ENCODE measurements at places on chromosomes 4 and X. TPM values are rescaled to one million over a fixed set of nuclear protein-coding genes. Genes with fewer than 3 reads are reported as not detected.
A peak's percentile ranks its signal among the peaks of the same experiment; 100 is the strongest.

The MOB1B gene
- total RNA-seq = 32.2 TPM

- DNase-seq = no peak
Measured at GRCh38 chr4:143441678-143442077, 71.8 kb upstream of the SMARCA5 start.

- DNase-seq = no peak
Measured at GRCh38 chr4:80094191-80094590, 21.2 kb upstream of the ANTXR2 start.

- DNase-seq = no peak
Measured at GRCh38 chr4:40243386-40243948, 46.6 kb downstream of the RHOH start.

The SCRG1 gene
- not detected for total RNA-seq

DNA sequence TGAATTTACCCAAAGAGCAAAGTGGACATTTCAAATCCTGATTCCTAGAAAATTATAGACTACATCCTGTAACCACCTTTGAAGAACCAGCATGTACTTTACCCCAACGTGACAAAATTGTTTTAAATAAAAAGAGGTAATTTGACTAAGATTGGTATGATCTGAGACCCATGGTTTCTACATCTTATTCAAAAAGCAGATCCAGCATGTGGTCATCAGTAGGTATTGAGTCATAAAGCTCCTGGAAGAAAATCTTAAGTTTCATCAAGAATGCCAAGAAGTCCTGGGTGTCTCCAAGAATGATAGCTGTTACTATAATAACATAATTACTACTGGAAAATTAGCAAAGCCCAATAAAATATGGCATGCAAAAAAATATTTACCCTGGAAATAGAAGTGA is 61.8 kb downstream of the NFKB1 start:
- DNase-seq = peak; percentile 44

The AWAT2 gene
- not detected for total RNA-seq

DNA sequence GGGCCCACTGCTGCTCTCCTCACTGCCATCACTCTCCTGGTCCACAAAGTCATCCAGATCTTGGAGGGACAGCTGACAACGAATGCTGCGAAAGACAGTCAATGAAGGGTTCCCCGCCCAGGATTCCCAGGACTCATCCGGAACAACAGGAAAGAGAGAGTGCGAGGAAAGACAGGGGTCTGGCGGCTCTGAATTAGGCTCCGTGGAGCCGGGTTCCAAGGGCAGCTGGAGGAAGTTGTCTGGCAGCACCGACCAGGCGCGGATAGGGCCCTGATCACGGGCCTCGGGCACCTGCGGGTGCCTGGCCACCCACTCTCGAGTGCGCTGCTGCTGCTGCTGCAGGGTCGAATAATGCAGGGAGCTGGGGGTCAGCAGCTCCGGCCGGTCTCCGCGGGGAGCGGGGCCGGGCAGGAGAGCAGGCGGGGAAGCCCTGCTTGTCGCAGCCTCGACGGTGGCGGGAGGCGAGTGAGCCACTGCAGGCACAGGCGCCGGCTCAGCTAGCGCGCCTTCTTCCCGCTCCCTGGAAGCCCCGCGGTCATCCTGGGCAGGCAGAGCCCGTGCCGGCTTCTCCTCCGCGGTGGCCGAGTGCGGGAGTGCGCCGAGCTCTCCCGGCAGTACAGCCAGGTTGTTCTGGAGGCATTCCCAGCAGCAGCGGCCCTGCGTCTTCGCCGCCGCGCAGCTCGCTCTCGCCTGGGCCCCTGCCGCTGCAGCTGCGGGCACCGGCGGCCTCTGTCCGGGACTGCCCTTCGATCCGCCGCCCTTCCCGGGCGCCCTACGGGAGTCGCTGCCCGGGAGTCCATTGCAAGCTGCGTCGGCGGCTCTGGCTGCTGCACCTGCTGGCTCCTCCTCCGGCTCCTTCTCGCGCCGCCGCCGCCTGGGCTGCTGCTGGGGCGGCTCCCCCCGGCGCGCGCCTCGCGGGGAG is 1.1 kb downstream of the SOWAHB start:
- no peak for DNase-seq

- no peak for DNase-seq
Measured at GRCh38 chrX:124010566-124010965, 49.1 kb downstream of the STAG2 start.

DNA sequence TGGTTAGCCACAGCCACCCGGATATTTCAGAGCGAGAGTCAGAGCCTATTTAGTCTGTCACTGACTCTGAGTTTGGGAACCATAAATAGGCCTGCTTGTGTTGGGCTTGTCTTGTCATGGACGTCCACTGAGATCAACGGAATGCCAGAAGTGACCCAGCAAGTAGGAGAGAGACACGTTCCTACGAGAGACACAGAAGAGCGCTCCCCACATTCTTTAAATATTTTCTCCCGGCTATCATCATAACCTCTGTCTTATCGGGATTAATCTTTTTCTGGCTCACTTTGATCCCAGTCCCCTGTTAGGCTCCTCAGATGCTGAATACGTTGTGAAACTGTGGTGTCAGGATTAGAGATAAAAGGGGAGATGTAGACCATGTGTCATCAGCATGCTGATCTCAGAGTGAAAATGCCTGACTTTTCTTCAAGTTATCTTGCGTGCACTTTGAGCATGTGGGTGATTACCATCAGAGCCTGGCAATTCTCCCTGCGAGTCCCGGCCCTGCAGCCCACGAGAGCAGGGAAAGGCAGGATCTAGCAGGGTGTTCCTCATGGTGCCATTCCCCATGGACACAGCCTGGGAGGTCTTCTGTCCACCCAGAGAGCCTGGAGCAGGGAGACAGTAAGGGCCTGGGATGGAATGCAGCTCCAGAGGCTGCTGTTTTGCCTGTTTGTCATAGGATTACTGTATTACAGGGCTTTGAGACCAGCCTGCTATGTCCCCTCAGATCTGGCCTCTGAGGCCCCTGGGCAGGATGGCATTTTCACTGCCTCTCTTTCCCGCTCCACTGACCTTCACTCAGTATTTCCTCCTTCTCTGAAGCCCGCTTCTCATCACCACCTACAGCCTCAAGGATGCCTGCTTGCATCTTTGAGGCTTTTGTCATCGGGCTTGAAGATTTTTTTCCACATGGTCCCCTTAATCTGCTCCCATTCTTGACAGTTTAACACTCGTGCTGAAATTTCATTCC is 2.8 kb upstream of the TENM3 start:
- DNase-seq = peak; percentile 12

DNA sequence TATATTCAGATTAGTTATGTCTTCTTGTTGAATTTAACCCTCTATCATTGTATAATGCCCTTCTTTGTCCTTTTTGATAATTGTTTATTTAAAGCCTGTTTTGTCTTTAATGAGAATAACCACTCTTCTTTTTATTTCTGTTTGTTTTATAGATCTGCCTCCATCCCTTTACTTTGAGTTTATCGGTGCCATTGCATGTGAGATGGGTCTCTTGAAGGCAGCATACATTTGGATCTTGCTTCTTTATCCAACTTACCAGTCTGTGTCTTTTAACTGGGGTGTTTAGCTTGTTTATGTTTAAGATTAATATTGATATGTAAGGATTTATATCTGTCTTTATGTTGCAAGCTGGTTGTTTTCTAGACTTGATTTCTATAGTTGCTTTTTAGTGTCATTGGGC is 115.8 kb downstream of the RTL3 start:
- no peak for DNase-seq

The NAP1L3 gene
- 1.2 TPM for total RNA-seq

The DCAF12L2 gene
- 0.87 TPM for total RNA-seq

GRCh38 chr4:73507541-73507940 is 26.0 kb downstream of the AFM start:
- DNase-seq = peak; percentile 1

The OTC gene
- not detected for total RNA-seq

The TCP11X2 gene
- not detected for total RNA-seq

The NHSL2 gene
- total RNA-seq = under 0.01 TPM

The PAGE2B gene
- total RNA-seq = not detected

- DNase-seq = peak; percentile 25
Measured at GRCh38 chr4:72909461-72909860, 160.1 kb downstream of the COX18 start.

The PDCL2 gene
- not detected for total RNA-seq

DNA sequence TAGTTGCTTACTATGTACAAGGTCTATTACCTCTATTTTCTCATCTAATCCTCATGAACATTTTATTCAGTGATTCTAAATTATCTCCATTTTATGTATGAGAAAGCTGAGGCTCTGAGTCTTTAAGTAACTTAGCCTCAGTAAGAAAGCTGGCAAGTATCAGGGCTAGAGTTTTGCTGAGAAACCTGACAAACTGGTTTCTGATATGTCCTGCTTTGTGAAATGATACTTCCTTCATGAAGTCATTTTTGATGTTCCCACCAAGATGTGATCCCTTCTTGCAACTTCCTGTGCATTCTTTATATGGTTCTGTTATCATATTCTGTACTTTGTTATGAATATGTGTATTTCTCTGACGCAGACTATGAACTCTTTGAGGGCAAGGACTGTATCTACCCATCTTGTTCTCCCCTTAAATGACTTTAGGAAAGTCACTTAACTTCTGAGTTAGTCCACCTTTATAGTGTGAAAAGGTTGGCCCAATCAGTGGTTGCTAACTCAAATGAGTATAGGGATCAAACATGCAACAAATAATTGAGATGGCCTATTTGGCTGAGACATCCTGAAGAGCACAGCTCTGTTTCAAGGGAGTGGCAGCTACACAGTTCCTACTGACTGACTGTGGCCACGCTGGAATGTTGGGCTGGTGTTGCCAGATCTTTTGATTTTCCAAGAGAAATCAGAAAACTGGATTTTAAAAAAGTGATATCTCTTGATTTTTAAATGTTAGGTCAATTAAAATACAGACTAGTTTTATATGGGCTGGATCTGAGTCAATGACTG is 127.9 kb upstream of the AMOT start:
- DNase-seq = peak; percentile 19

The ARSD gene
- 36.6 TPM for total RNA-seq

- no peak for DNase-seq
Measured at GRCh38 chrX:149541521-149542047, 772 bp downstream of the EOLA1 start.

The TRIM61 gene
- total RNA-seq = 0.52 TPM

The CLNK gene
- not detected for total RNA-seq

The ETDB gene
- total RNA-seq = not detected

DNA sequence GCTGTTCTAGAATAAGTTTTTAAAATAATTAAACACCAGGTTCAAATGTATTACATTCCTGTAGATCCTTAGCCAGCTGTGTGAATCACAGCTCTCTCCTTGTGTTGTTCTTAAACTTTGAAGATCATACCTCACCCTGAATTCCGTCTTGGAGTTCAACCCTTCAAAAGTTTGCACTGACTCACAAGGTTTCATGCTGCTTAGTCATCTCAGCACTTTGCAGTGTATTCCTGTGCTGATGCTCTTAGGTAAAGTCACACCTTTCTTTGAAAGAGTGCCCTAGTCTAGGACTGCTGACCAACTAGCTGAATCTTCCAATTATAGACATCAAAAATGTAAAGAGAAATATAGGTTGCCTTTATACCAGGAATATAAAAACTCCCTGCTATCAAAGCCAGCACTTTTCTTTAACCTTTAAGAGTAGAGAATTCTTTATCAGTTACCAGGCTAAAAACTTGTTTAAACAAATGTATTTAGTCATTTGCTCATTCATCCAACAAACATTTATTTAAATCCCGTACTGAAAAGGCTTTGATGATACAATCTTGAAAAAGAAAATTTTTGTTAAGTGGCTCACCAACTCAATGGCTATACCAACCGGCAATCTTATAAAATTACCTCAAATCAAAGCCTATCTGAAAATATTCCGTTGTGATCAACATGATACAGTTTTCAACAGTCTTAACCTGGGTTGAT is 169.7 kb downstream of the RAP1GDS1 start:
- DNase-seq = peak; percentile 99

The DCLK2 gene
- 2.7 TPM for total RNA-seq

DNA sequence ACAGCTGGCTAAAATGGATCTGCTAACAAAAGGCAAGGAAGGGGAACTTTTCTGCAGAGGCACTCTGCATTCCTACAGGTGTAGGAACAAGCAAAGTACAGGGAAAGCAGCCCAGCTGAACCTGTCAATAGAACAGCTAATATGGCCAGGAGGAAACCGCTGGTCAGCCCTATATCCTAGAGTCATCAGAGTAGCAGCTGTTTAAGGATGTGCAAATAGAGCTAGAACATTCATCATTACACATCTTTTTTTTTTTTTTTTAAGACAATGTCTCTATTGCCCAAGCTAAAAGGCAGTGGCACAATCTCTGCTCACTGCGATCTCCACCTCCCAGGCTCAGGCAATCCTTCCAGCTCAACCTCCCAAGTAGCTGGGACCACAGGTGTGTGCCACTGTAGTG is 163.0 kb downstream of the BTC start:
- DNase-seq = peak; percentile 61

- DNase-seq = no peak
Measured at GRCh38 chr4:105273230-105273629, 126.6 kb downstream of the TET2 start.

DNA sequence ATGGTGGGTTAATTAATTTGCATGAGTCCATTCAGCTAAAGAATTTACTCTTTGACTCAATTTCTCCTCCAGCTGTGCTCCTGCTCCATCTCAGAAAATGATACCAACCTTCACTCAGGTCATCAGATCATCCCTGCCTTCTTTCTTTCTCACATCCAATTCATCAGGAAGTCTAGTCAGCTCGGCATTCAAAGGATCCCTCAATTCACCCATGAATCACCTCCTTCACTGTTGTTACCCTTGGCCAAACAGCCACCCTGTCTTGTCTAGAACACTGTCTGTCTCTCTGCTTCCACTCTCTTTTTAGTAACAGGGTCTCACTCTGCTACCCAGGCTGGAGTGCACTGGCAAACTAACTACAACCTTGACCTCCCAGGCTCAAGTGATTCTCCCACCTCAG is 337.4 kb upstream of the SFRP2 start:
- no peak for DNase-seq

GRCh38 chr4:11743236-11743635 is 314.5 kb upstream of the HS3ST1 start:
- DNase-seq = no peak

DNA sequence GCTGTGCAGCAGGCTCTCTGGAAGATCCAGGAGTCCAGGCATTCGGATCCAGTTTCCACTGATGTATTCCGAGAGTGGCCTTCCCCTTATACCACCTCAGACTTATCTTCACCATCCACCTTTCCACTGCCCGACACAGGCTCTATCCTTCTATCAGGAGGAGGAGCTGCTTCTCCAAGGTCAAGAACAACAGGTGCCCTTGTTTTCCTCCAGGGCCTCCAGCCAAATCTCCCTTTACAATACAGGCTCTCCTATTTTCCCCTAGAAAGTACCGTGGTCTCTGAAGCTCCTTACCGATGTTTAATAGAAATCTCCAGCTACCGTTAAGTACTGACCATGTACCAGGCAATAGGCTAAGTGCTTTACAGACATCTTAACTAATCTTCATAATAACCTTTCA is 61.3 kb downstream of the AFAP1 start:
- no peak for DNase-seq

- DNase-seq = peak; percentile 0
Measured at GRCh38 chrX:108736509-108737479, at the start of gene IRS4. Gene IRS4, minus strand, starts transcription at chrX:108736563.

The CAMK2D gene
- 43.6 TPM for total RNA-seq
